ENCODE measurements at places on chromosomes 6 and 20.
A peak's percentile ranks its signal among the peaks of the same experiment; 100 is the strongest.

DNA sequence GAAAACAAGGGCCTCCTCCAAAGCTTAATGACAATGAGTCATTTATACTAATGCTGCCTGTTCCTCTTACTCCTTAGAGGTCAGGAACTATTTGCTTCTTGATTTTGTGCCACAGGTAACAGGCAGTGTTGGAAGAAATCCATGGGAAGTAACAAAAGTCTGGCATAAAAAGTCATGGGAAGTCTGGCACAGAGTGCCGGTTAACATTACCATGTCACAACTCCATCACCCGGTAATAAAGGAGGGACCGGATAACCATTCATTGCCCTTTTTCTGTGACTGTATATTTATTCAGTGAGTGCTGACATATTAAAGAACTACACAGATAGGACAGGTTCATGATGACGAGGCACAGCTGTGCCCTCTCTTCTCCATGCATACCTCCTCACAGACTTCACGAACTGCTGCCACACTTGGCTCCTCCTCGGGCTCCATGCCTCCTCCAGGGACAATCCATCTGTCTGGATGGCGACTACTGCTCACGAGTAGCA, 50.9 kb downstream of the NUDT3 start:
- no peak for DNase-seq

DNA sequence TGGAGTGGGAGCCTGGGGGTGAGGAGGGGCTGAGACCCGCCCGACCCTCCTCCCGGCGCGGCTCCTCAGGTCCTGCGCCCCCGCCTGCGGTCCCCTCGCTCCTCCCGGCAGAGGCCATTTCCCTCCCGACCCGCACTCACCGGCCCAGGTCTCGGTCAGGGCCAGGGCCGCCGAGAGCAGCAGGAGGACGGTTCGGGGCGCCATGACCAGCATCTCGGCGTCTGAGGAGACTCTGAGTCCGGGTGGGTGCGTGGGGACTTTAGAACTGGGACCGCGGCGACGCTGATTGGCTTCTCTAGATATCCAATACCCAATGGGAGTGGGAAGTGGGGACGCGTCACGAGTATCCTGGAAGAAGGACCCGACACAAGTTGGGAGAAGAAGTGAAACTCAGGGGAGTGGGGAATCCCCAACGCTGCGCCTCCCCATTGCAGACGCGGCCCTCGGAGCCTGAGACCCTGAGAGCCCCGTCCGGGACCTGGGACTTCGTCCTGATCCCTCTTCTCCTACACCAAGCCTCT, at the start of gene HLA-B:
TSS of gene HLA-B (minus strand) at position 234 of the 521 bp plus-strand sequence. CDS start at position 213, 21 bp downstream.
- no peak for DNase-seq

DNA sequence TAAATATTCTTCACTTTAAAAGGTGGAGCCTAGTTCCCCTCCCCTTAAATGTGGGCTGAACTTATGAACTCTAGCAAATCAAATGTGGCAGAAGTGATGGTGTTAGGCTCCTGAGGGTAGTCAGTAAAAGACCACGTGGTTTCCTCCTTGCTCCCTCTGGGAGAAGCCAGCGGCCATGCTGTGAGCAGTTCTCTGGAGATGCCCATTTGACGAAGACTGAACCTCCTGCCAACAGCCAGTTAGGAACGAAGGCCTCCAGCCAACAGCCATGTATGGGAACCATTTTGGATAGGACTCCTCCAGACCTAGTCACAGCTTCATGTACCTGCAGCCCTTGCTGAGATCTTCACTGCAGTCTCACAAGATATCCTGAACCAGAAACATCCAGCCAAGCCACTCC, 7.6 kb upstream of the MOCS1 start:
- DNase-seq: no peak

DNA sequence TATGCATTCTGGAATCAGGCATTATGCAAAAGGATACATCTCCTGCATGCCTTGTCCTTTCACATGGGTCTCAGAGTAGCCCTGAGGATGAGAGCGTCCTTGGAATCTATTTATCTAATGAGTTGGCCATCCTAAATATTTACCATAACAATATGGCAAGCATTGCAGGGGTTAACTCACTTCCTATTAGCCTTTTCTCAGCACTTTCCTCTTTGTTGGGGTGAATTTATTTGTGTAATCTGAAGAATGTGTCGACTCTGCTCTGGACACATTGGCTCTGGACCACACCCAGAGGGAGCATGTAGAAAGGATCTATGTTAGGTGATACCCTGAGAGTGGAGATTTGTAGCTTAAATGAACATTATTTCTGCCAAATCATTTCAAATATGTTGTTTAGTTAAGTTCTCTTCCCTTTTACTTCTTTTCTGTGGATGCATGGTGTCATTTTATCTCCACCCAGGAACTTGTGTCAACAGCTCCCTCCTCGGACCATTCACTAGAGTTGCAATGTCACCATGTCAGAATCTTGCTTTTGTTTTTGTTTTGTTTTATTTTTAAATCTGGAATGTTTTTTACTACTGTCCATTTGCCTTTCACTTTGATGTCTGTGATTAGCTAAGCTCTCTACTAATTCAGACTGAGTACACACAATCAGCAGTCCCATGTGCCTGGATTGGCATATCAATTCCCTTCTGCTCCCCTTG, 757.0 kb upstream of the MMS22L start:
- DNase-seq: no peak

GRCh38 chr6:137315081-137315480, 95.9 kb upstream of the IFNGR1 start:
- DNase-seq: no peak

DNA sequence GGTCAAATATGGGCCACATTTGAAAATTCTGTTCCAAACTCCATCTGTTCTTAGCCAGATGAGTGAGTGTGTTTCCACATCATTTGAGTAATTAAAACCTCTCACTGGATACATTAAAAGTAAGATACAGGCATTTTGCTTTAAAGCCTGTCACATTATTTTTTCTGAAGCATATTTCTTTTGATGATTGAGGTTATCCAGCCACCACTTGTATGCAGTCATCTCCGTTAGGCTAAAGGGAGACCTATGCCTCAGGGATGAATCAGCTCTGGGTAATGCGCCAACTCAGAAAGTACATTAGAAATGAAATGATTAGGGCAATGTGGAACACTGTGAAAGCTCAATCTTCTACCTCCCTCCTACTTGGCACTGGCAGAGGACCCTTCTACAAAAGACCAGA, 90.7 kb downstream of the SNAP25 start:
- DNase-seq: no peak

- DNase-seq: no peak
These were observed 12.0 kb downstream of the LPIN3 start for GRCh38 chr20:41352666-41353065.

GRCh38 chr6:164007881-164008280, 593.4 kb downstream of the QKI start:
- no peak for DNase-seq

DNA sequence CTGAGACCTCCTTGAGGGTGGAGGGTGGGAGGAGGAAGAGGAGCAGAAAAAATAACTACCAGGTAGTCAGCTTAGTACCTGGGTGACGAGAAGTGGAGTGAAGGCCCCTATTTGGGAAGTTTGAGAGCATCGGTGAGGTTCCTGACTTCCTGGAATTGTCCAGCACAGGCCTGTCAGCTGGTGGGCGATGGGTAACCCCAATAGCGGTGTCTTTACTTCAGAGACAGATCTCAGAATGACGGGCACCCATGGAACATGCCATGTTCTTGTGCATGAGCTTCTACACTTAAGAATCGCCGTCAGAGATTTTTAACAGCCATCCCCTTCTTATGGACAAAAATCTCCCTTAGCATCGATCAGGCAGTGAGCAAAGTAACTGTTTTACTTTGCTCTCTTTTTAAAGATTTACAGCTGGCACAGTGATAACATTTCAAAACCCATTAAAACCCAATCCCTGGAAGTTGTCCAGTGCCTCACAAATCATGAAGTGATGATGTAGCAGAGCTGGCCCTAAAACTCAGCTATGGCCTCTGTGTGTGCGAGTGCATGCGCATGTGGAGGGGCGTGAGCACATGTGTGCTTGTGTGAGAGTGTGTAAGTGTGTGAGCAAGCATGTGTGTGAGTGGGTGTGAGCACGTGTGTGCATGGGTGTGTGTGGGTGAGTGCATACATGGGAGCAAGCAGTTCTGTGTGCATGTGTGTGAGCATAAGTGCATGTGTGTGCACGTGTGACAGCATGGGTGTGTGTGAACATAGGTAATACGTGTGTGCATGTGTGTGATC, 85.2 kb downstream of the DLL1 start:
- no peak for DNase-seq

DNA sequence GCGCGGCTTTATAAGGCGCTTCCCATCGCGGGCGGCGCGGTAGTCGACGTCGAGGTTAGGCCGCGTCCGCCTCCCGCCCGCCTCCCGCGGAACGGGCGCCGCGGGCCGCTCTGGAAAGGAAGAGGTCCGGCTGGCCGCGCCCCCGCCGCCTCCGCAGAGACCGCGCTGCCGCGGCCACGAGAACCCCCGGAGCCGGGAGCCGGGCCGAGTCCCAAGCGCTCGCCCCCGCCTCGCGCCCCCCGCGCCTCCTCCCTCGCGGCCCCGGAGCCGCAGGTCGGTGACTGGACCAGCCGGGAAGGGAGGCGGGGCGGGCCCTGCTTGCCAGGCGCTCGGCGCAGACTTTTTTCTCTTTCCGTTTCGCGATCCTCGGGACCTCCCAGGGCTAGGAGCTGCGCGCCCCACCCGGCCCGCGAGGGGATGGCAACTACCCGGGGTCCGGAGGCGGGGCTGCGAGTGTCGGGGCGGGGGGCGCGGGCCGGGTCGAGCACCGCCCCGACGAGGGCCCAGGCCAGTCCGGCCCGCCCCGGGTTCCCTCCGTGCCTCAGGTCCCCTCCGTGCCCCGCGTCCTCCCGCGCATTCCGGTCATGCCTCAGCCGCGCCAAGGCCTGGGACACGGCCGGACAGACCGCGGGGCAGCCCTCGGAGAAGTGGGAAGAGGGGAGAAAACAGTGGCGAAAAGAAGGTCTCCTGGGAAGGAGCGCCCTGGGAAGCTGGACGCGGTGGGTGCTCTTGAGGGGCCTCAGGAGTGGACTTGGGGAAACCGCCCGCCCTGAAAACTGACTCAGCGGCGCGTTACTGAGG, 417 bp upstream of the PXDC1 start:
- peak; percentile 68 for DNase-seq

GRCh38 chr6:106145741-106146227, 59.6 kb downstream of the PRDM1 start:
- DNase-seq: no peak
